ENCODE measurements at places on chromosomes 16 and 17.
A peak's percentile ranks its signal among the peaks of the same experiment; 100 is the strongest.

- no peak for DNase-seq
Observed at GRCh38 chr16:27722892-27723450, 173.0 kb downstream of the KATNIP start.

- DNase-seq: no peak
Observed at GRCh38 chr17:80494547-80494946, 18.1 kb upstream of the NPTX1 start.

- peak; percentile 68 for DNase-seq
Observed at GRCh38 chr17:38893607-38894006, 23.7 kb downstream of the LASP1 start.

- DNase-seq: no peak
Observed at GRCh38 chr17:28947639-28948038, 3.7 kb downstream of the PHF12 start.

GRCh38 chr17:2081564-2081963 is 26.7 kb downstream of the HIC1 start:
- no peak for DNase-seq

DNA sequence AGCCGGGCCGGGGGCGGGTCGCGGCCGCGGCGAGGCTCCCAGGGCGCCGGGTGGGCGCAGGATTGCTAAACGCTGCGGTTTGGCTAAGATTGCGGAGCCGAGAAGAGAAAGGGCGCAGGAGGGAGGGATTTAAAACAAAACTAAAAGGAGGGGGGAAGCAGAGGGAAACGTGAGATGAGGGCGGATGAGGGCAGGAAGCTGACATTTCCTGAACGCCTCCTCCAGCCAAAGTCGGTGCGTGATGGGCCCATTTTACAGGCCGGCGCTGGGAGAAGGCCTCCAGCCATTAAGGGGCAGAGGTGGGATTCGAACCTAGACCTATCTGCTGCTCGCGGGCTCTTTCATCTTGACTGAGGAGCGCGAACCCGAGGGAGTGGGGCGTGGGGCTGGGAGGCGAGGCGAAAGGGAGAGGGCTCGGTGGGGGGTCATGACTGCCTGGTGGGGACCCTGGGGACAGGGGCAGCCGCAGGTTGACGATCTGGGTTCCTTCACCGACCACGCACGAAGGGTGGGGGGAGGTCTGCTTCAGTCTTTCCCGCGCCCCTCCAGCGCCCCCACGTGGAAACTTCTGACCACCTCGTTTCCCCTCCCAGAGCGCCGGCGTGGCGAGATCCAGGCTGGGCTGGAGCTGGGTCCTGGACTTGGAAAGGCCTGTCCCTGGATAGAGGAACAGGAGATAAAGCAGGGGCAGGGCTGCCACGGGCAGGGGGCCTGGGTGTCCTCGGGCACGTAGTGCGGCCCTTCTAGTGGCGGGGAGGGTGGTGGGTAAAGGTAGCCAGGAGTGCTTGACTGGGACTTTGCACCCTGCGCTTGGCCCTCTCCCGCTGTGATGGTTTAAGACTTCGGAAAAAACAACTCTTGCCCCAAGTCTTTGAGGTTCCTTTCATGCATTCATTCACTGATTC is 3.8 kb upstream of the TAC4 start:
- DNase-seq: peak; percentile 61

DNA sequence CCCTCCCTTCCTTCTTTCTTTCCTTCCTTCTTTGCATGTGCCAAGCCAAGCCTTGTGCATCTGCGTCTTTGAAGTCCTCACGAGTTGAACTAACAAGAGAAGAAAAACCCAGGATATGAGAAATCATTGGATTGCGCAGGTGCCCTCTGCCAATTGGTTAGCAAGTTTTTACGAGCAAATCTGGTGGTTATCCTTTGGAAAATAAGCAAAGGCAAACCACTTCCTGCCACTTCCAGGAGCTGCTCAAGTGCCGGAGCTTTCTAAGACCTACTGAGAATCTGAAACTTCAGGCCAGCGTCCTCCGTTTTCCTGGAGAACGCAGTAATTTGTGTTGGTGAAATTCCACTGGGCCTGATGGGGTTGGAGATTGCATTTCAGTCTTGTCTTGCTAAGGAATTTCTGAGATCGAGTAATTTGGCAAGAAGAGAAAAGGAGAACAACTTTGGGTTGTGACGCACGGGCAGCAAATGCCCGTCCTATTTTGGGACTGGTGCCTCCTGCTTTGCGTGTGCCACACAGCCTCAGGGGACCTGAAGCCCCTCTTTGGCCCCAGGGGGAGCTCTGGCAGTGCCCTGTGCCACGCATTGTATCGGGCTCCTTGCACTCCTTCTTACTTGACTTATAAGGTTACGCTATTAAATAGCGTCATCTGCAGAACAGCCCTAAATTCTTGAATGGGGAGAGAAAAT is 56.4 kb downstream of the CMIP start:
- DNase-seq: no peak

GRCh38 chr17:34356194-34356593 is at the start of gene CCL13:
Gene CCL13, plus strand, starts transcription at chr17:34356480. Its CDS starts 47 bp downstream, at chr17:34356527.
- no peak for DNase-seq

DNA sequence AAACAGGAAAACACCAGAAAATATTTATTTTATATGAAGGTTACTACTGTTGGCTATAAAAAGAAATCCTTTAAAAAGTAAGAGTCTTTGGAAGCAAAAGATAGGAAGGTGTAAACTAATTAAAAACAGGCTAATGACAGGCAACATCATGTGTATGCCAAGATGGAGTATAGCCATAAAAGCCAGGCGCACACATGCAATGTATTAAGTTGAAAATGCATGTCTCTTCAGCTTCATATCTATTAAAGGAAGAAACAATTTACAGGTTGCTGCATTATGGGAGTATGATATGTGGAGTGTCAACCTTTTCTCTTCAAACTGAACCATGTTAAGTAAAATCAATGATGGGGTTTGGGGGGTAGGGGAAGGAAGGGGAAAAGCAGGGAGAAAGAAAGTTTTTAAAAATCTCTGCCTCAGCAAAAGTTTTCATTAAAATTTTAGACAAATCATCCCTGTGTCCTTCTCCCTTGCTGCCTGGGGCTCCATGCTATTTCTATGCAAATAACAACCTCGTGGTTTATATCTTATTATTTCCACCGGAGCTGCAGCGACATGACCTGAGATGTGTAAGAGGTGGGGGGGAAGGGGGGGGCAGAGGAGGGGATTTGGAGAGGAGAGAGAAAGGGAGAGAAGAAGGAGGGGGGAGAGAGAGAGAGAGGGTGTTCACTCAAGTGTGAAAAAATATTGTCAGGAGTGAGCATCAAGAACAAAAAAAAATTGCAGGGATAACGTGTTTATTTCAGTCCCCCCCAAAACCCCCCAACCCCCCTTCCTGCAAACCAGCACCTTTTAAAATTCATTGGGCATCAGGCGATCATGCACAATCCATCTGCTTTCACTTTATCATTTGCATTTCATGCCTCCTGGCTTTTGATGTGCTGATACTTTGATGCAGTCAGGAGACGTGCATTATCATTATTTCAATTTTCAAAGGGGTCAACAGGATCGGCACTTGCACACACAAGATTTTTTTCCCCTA is 197.6 kb downstream of the AATF start:
- no peak for DNase-seq

DNA sequence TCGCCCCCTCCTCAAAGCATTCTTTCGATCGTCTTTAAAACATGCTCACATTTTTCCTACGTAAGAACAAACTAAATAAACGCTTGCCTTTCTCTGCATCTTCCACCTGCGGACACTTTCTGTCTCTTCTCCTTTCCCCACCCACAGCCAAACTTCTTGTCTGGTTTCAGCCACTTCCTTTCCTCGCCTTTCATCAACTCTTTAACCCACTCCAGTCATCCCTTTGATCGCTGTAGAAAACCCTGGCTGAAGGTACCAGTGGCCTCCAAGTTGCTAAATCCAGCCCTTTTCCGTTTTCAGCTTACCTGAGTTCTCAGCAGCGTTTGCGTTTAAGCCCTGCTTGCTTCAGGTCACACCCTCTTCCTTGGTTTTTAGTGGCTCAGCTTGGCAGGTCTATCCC is 483 bp downstream of the RPA1 start:
- DNase-seq: peak; percentile 2

DNA sequence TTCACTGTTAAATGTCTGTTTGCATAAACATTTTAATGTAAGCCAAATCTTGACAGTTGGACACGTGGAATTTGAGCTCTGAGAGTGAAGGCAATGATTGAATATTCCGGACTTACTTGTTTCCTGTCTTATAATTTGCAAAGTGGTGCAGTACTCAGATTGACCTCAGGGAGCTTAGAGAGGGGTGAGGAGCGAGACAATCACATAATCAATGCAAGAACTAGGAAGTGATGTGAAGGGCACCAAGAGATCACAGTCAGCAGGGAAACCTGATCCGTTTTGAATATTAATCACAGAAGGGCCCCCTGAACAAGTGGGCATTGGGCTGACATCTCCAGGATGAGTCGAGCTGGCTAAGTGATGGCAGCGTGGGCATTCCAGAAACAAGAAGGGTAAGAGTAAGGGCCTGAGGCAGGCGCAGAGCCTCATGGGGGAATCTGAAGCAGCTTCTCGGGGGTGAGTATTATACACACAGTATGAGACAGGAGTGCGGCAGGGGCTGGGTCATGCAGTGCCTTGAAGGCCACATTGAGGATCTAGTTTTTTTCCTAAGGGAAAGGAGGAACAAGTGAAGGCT is 26.1 kb downstream of the TEX2 start:
- no peak for DNase-seq

GRCh38 chr17:627051-627450 is 87.6 kb downstream of the VPS53 start:
- DNase-seq: no peak

DNA sequence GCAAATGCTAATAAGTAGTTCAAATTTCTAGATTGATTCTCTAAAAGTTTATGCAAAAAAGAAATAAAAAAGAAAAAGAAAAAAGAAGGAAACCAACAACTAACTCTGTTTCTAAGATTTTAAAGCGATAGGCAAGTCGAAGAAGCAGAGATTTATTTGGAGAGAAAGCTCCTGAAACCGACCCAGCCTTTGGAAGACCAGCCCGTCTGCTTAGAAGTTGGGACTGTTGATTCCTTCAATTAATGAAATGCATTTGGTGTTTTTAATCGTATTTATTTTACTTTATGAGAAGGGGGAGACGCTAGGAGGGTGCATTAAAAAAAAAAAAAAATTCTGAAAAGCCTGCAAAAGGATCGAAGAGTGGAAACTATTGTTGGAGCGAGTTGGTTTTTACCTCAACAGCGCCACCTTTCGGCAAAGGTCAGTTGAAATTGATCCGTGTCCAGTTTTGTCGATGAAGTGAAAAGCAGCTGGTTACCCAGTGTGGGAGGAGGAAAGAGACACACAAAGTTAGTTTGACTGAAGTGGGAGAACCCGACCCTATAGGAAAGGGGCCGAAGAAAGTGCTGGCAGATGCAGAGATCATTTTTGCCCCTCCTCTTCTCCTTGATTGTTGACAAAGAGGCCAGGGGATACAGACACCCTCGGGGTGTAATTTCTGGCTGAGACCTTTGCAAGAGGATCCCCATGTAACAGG is 1.5 kb upstream of the MAF start:
- DNase-seq: peak; percentile 26

DNA sequence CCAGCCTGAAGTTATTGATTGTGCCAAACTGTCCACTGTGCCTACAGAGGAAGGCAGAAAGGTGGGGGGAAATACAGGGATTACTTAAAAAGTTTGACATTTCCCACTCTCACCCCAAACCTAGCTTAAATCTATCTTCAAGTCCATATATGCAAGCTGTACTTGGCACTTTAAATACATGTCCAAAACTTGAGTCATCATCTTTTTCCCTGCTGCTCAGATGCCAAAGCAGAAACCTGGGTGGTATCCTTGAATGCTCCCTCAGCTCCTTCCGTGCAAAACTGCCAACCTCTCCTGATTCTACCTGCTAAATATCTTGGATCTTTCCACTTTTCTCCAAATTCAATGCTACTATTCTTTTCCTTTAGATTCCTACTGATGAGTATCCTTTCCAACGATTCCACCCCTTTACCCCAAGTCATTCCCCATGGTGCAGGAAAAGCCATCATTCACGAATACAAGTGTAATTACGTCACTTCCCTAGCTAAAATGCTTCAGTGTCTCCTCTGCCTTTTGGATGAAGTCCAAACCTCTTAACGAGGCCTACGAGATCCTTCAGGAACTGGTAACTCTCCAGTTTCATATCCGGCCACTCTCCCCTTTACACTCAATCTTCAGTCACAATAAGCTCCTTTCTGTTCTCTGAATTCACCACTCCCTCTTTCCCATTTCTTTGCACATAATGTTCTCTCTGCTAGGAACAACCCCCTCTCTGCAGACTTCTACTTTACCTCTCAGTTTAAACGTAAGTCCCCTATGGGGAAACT is 9.3 kb downstream of the BECN1 start:
- DNase-seq: no peak

DNA sequence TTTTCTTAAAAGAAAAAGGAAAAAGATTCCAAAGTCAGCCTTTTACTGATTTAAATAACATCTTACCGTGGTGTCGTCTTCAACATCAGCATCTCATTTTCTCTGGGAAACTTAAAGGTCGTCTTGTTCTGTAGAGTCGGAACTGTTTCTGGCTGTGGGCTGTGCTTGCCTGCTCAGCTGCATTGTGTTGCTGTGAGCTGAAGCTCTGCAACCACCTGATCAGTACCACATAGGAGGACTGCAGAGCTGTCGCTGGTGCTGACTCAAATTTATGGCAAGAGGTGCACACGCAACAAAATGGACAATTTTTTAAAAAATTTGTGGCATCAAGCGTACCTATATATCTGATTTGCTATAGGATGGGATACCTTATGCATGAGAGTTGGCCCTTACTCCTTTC is at the start of gene OMG:
Gene OMG, minus strand, starts transcription at position 150 of the 400 bp plus-strand sequence. CDS start 908 bp downstream, outside the sequence.
- no peak for DNase-seq

DNA sequence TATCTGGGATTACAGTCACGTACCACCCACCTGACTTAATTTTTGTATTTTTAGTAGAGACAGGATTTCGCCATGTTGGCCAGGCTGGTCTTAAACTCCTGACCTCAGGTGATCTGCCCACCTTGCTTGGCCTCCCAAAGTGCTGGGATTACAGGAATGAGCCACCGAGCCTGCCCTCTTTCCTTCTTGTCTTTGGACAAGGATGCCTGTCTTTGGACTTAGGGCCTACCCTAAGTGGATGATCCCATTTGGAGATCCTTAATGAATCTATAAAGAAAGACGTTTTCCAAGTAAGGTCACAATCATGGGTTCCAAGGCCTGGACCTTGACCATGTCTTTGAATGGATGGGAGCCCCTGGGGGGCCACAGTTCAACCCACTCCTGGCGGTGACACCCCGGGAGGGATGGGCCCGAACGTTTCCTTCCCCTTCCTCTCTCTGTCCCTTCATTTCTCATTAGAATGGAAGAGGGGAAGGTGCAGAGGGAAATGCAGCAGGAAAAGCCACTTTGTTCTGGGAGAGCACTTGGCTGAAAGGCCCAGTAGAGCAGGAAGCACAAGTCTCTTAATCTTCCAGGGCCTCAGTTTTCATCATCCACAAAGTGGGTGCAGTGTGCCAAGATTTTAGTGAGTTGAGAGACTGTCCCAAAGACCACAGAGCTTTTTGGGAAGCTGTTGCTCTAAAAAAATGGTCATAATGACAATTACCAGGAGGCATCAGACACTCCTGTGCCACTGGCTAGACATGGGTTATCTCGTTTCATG is 353.3 kb downstream of the SEC14L1 start:
- DNase-seq: no peak

- no peak for DNase-seq
Observed at GRCh38 chr17:27345141-27345904, 51.4 kb downstream of the WSB1 start.

- DNase-seq: no peak
Observed at GRCh38 chr16:1974157-1975070, 2.6 kb downstream of the TBL3 start.

- no peak for DNase-seq
Observed at GRCh38 chr17:307295-307691, 45.3 kb downstream of the RPH3AL start.

GRCh38 chr16:89574681-89575246 is 794 bp upstream of the CPNE7 start:
- peak; percentile 50 for DNase-seq

Measured in AML-193 (cell line).